ENCODE measurements at places on chromosomes 4 and X.

DNA sequence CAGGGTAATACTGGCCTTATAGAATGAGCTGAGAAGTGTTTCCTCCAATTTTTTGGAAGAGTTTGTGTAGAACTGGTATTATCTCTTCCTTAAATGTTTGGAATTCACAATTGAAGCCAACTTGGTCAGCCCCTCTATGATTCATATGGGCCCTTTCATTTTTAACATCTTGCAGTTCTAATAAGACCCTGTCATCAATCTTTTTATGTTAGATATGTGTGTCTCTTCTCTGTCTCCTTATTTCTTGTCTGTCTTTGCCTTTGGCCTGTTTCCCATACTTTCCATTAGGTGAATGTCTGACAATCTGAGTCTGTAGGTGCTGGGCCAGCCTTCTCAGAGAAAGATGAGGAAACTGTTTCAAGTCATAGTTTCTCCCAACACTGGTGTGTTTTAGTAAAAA, 88.7 kb downstream of the SLC16A2 start:
- DNase-seq: no peak

DNA sequence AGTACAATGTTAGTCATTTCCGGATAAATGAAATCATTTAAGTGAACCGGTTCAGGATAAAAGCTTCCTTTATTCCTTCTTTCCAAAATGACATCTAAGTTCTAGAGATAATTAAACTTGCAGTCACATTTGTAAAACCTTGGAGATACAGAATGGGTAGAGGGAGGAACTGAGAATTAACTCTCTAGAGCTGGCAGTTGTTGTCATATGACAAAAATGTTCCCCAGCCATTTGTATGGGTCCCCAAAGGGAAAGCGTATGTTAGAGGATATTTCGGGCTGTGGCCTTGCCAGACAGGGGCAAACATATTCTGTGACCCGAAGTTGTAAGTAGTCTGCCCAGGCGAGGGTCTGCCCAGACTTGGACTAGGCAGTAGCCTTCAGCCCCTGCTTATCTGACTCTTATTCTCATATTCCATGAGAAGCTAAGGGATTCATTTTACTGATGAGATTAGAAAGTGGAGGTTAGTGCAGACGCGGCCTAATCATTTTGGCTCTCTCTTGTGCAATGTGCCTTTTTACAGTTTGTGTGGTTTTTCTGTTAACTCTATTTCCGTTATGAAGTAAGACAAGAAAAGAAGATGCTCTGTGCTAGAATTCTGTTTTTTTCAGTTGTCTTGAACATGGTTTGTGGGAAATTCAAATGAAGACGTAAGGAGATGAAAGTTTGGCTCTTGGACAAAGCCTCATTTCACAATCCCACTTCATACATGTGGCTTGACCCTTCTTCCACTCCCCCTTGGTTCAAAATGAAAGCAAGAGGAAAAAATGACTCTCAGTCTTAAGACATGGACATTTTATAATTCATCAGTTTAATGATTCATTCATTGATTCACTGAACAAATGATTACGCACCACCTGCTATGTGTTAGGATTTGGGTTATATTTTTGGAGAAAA, 2394.2 kb upstream of the AGA start:
- no peak for DNase-seq

DNA sequence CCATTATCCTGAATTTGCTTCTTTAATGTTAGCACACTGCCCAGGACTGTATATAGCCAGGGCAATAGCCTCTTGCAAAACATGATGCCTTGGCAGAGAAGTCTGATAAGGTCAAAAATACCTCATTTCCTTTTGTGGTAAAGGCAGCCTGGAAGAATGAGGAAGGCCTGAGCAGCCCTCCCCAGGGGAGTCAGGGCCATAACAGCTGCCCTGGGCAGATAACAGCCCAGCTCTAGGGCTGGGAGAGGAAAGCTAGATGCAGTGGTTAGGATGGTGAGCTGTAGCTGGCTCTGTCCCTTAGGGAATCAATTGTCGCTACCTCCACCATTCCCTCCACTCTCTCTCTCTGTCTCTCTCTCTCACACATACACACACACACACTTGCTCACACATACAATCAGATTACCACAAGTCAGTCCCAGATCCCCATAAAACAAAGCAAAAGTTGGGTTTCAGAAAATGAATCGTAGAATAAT, 29.2 kb downstream of the EFHC2 start:
- DNase-seq: peak; percentile 56

DNA sequence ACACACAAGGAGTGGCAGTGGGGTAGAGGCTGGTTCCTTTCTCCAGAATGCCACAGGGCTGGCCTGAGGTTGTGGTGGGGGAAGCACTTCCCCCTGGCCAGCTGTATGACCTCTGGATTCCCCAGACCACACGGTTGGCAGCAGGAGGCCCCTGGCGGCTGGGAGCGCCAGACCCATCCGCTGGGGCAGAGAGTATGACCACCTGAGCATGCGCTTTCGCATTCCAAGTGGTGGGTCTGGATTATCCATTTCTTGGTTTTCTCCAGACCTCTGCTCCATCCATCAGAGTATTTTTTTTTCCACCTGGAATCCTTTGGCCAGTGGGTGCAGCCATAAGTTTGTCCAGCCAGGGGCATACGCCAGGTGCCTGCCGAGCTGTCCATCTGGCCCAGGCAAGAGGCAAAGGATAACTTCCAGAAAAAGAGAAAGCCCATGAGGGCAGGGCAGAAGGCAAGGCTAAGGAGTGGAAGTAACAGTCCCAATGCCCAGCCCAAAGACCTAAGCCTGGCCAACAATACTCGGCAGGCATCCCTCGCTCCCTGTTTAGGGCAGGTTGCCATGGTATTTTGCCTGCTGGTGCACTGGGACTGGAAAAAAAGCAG, 39.3 kb downstream of the NHSL2 start:
- DNase-seq: no peak

DNA sequence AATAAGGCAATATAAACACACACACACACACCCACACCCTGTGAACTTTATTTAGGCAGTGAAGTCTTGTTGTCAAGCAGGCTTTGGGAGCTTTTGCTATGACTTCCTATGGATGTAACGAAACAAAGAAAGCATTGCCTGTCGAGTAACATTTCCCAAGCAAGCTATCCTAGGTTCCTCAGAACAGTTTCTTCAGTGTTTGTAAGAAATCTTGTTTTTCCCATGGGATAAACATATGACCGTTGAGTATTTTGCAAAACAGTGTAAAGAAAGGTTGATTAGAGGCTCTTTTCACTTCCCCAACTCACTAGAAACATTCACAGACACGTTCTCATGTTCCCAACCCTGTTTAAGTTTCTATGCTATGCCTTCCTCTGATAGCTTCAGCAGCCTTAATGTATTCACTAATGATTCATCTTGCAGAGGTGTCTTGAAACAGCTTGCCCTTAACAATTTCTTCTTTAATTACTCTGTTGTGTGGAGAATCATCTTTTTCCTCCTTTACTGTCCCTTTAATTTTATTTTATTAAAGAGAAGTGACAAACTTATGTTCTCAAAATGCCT, 1947.1 kb upstream of the TENM3 start:
- no peak for DNase-seq

DNA sequence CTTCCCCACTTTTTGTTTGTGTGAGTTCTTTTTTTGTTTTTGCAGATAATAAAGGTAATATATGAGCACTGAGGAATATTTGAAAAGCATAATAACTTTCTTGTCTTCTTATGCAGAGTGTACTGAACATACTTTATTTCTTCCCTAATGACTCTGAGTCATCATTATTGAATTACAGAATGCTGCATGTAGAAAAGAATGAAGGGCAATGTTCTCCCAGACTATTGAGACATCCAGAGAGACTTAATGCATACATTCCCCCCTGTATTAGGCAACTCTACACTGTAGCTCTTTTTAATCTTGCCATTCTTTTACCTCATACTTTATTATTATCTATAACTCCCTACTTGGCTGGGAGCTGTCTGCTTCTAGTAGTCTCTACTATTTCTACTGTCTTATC, 240.5 kb upstream of the ANKRD50 start:
- DNase-seq: no peak

- no peak for DNase-seq
Observed at GRCh38 chrX:118114971-118115370, 1.6 kb downstream of the KLHL13 start.

GRCh38 chr4:48653217-48654014, 126.7 kb downstream of the FRYL start:
- DNase-seq: peak; percentile 69

DNA sequence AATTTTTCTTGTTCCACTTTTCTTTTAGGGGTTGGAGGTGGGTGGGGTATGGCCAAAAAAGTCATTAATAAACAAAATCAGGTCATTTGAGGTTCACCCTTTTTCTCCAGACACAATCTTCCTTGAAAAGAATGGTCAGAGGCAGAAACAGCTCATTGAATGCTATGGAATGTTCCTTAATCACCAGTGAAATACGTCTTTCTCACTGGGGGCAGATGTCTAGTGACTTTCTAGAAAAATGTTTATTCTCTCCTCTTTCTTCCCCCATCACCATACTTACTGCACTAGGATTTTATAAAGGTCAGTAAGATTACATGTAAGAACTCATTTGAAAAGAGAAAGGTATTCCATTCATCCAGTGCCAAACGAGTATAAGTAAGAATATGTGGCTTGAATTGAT, 44.5 kb downstream of the MGST2 start:
- DNase-seq: no peak

DNA sequence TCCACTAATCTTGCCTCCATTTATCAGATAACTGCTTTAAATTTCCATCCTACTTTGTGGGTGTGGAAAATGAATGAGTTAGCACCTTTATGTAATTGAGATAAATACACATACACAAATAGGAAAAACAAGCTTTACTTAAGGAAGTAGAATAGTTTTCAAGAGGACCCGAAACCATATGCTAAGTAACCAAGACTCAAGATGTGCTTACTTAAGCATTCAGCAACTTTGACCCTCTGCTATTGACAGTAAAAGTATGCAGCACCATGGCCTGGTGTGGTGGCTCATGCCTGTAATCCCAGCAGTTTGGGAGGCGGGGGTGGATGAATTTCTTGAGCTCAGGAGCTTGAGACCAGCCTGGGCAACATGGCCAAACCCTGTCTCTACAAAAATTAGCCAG, 29.9 kb downstream of the RNF175 start:
- no peak for DNase-seq

- DNase-seq: no peak
Observed at GRCh38 chrX:112866175-112866574, 25.5 kb upstream of the AMOT start.

DNA sequence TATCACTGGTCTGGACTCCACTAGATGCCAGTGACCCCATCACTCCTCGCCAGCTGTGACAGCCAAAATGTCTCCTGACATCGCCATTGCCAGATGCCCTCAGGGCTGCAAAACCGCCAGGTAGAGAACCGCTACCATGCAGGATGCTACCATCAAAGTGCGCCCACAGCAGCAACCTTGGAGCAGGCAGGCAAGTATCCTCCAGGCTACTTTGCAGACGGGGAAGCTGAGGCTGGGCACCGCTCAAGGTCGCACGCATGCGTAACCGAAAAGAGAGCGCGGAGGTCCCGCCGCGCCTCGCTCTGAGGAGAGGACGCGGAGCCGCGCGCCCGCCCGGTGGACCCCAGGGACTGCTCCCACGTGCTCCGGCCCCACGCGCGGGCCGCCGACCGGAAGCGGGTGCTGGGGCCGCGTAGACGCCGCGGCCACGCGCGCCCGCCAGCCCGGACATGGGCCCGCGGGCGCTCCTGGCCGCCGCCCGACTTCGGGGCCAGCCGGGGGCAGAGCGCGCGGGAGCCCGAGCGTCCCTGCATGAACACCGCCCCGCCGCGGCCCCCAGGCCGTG, at the start of gene STS:
TSS of gene STS (plus strand) at position 300 of the 565 bp plus-strand sequence. CDS start 105,488 bp downstream, outside the sequence.
- DNase-seq: peak; percentile 60

- no peak for DNase-seq
Observed at GRCh38 chr4:1763550-1764080, 29.5 kb upstream of the FGFR3 start.

- no peak for DNase-seq
Observed at GRCh38 chrX:152923599-152923998, 25.7 kb downstream of the ZNF185 start.

- no peak for DNase-seq
Observed at GRCh38 chr4:66777097-66777496, 768.2 kb downstream of the CENPC start.

DNA sequence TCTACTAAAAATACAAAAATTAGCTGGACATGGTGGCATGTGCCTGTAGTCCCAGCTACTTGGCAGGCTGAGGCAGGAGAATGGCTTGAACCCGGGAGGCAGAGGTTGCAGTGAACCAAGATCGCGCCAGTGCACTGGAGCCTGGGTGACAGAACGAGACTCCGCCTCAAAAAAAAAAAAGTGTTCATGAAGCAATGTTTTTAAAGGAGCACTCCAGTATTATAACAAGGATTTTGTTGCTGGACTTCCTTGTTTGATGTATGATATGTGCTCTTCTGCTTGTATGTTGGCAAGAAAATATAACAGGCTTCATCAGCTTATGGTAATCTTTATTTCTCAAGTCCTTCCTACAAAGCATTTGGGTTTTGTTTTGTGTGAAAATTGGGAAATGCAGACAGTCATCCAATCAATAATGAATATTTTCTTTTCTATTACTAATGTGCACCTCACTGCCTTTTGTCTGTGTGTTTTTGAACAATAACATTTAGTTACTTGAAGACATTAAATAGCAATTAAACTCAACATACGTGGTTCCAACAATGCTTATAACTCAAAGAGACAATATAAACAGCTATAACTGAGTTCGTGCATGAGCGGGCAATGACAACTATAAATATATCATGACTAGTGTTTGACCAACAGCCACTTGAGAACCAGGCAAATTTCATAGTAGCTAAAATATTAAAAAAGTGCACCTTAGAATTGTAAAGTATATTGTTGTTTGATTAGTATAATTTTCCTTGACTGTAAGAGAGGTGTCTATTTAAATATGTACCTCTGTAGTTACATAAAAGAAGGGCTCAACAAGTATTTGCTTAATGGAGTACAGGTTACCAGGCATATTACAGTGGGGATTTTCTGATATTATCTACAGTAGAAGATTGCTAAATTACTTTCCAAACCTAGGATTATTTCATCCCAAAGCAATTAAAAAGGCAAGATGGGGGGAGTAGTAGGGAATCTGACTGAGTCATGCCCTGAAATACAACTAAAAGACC, 210.7 kb downstream of the PPP3CA start:
- DNase-seq: no peak

DNA sequence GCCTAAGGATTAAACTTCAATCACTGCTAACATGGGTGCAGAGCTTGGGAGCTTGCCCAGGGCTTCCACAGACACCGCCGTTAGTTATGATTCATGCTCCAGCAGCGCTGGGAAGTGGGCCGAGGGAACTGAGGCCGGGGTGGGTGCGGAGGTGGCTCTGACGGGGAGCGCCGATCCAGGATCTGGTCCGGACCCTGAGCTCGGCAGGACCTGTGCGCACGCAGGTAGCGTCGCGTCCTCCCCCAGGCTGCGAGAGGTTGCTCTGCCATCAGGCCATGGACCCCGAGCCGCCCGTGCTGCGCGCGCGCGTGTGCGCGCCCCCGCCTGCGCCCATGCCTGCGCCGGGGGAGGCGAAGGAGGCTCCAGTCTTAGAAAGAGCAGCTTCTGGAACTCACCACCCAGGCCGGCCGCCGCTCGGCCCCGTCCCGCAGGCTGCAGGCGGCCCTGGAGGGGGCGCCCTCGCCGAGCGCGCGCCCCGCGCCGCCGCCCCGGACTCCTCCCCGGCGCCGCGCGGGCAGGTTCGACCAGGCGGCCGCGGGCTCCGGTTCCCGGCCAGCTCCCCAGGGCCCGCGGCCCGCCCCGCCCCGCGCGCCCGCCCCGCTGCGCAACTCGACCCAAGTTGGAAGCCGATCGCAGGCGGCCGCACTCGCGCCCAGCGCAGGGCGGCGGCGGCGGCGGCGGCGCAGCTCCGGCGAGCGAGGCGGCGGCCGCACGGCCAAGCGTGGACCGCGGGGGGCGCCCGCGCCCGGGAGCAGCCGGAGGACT, 732 bp upstream of the ADRA2C start:
- DNase-seq: no peak

Data from heart left ventricle (tissue), 16 donors.